T-helper 17 cell (primary cell): ENCODE measurements at places on chromosomes 6 and 20.

- no peak for DNase-seq
Measured at GRCh38 chr6:161644521-161644920, 370.7 kb upstream of the AGPAT4 start.

- DNase-seq = no peak
Measured at GRCh38 chr6:128919412-128920180, 36.7 kb downstream of the LAMA2 start.

GRCh38 chr6:42101186-42101657 is 41.2 kb downstream of the C6orf132 start:
- no peak for DNase-seq

DNA sequence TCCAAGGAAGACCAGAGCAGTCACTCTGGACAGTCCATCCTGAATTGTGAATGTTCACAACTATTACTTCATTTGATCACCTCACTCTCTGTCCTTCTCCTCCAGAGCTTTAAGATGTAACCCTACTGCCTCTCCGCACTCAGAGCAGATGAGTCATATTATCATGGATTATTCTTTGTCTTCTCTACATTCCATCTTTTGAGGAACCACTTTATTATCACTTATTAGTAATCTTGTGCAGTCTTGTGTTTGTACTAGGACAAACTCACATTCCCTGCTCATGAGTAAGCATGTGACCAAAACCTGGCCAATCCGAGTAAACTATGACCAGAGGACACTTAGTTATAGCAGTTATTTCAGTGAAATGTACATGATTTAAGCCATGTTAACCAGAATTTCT is 401.5 kb upstream of the ADGRB3 start:
- no peak for DNase-seq

DNA sequence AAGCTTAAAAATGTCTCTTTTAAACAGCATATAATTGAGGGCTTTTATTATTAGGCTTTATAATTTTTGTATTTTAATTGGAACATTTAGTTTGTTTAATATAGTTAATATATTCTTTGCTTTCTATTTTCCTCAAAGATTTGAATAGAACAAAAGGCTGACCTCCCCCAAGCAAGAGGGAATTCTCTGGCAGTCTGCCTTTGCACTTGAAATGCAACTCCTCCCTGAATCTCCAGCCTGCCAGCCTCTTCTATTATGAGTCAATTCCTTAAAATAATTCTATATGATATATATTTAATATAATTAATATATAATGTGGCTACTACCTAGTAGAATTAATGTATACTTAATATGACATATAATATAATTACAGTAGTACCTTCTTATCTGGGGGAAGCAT is 69.2 kb downstream of the PTPRA start:
- no peak for DNase-seq

DNA sequence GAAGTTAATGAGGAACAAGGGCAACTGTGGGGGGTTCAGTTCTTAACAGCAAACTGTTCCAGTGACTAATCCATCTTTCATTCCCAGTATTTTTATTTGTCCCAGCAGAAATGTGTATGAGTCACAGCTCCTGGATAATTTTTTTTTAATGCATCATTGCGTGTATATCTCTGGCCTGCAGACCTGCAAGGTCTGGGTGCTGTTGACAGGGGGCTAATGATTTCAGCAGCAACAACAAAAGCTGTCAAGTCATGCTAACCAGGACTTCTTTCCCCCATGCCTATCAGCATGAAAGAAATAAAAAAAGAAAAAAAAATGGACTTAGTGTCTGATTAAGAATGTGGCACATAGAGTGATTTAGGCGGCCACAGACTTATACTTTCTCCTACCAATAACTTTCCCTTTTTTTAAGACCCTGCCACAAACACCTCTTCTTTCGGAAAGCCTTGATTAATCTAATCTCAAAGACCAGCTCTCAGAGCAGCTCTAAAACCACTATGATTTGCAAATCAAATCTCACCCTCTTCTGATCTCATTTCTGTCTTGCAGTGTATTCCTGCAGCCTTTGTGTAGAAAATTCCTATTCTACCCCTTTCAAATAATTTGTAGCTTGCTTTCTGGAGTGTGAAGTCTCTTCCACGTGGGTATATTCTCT is 14.2 kb upstream of the PREX1 start:
- no peak for DNase-seq

DNA sequence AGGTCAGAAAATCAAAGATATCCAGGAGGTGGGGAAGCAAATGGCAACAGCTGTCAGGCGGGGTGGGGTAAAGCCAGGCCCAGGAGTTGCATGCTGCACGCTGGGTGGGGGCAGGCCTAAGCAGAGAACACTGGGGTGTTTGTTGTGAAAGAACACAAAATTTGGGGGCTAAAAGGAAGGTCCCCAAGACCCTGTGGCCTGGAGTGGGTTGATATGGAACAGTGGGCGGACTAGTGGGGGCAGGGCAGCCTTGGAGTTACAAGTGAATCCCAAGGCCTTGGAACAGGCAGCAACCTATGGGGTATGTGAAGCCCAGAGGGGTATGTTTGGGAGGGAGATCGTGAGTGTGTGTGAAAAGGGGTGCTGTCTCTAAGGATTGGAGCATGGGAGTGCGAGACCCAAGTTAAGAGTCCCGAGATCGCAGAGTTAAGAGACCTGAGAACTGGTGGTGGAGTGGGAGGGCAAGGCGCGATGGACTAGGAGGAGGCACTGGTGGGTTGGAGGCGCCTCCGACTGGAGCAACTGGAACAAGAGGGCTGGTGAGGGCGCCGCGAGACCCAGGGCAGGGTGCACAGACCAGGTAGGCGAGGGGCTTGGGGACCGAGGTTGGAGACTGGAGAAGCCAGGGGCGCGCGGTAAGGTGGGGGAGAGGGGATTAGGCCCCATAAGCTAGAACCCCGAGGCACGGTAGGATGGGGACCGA is 658 bp downstream of the CUL7 start:
- no peak for DNase-seq

GRCh38 chr20:3902446-3902845 is 13.3 kb downstream of the PANK2 start:
- no peak for DNase-seq

GRCh38 chr20:25306991-25307903 is 59.4 kb downstream of the PYGB start:
- no peak for DNase-seq

DNA sequence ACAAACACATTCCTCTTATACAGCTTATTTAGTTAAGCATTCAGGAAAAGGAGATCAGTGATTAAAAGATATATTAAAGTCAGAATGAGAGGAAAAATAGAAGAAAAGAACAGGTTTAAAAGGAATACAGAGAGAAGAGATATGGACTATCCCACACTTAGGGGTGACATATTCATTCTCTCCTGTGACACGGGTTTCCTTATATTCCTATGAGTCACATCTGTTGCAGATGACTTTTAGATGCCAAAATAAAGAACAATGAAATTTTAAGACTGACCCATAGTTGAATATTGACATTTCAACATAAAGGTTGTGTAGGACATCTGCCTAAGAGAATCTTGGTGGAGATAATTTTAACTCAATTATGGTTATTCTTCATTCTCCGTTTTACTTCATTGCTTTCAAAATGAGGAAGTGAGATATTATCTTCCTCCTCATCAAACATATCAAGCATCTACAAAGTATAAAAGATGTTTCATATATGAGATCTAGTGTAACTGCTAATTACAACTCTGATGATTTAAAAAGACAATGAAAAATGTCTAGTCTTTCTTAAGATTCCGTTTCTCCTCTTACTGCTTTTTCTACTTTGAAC is 1336.7 kb upstream of the CITED2 start:
- no peak for DNase-seq

GRCh38 chr6:153301602-153302001 is 170.5 kb upstream of the RGS17 start:
- no peak for DNase-seq

DNA sequence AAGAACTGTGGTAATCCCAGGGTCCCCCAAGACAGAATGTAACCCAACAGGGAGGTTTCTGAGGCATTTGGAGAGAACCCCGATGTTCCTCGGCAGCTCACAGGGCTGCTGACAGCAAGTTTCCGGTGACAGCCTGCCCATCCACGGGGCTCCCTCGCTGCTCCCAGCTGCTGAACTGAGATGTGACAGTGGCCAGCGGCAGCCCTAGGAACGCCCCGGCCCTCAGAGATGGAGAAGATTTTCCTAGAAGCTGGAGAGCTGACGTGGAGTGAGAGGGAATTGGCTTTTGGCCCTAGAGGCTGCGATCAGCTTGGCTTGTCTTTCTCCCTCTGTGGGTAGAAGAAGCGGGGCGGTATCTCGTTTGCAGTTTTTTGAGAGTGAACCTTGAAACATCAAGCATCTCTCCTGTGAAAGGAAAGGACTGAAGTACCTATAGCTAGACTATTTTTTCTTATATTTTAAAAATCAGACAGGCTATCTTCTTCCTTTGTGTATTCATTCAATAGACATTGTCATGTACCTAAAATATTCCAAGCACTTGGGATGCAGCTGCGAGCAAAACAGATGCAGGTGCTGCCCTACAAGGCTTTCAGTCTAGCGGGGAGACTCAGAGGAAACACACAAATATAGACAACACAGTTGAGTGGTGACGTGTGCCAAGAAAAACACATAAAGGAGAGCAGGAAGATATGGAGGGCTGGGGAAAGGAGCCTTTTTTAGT is 28.4 kb upstream of the NFATC2 start:
- DNase-seq = no peak

DNA sequence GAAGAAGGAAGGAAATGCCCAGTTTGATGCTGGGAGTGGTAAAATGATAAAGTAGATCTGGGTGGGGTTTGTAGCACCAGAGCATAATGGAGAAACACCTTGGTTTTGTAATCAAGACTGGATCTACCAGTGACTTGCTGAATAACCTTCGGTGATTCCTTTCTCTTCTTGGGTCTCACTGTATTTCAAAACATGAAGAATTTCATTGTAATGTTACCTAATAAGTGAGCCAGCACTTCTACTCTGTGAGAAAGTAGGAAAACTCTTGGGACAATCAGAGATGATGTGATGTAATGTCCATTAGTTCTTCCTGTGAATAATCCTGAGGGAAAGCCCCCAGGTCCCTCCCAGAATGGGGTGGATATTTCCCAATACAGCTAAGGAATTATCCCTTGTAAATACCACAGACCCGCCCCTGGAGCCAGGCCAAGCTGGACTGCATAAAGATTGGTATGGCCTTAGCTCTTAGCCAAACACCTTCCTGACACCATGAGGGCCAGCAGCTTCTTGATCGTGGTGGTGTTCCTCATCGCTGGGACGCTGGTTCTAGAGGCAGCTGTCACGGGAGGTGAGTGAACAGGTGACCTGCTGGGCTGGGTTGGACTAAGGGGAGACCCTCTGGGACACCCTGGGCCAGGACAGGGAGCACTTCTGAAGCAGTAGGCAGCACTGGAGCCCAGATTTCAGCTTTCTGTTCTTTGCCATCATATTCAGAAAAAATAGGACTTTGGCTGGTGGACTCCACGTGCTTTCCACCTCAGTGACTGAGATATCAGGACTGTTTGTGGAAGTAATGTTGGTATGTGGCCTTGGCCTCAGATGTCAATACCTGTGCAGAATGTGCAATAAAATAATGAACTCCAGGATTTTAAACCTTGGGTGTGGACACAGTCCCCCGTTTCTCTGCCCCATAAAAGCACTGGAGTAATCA is at the start of gene PI3:
TSS of gene PI3 (plus strand) at position 469 of the 931 bp plus-strand sequence. CDS start at position 490, 21 bp downstream.
- DNase-seq = no peak

DNA sequence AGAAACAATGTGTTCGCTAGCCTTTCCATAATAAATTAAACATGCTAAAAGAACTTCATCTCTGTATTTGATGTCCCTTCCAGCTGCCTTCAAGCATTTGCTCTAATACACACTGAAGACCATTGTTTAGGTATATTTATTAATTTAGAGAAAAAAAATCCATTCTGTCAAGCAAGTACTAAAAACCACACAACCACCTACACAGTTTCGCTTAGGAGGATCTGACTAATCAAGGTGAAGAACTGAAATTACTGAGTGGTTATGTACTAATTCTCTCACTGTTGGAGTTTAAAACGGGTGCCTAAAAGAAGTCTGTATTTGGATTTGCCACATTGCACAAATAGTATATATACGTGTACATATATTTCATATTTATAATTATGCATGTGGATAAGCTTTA is 58.9 kb downstream of the GMDS start:
- no peak for DNase-seq

DNA sequence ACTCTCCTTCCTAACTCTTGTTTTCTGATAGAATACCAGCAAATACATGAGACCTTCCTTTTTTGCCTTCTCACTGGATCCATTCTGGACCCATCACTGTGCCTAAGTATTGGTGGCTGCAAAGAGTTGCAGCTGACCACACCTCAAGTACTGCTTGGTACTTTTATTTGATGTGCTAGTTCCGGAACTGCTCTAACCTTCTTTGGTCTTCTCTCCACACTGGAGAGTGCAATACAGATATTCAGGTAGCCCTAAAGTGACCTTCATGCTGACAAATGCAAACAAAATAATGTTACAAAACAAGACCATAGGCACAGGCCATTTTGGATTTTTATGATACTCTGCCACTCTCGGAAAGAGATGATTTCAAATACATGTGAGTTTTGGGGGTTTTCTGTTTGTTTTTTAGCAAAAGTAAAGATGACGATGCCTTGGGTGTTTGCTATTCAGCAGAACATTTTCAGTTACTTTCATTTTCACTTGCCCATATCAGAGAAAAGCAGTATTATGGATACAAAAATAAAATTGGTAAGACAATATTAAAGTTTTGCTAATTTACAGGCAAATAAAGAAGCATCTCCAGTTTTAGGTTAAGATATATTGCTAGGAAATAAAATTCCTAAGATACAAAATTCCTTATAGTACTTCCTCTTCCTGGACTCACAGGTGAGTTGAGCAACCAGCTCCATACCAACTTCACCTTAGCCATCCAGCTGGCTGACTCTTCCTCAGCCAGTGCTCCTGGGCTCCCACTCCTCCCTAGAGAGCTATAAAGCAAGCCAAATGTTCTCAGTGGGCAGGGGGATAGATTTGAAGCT is 42.0 kb downstream of the PTPRK start:
- no peak for DNase-seq

GRCh38 chr6:29537714-29538403 is 21.7 kb downstream of the UBD start:
- DNase-seq = no peak

GRCh38 chr6:45569210-45569945 is 191.6 kb upstream of the SUPT3H start:
- no peak for DNase-seq

GRCh38 chr6:8237668-8238067 is 135.3 kb upstream of the EEF1E1 start:
- no peak for DNase-seq

DNA sequence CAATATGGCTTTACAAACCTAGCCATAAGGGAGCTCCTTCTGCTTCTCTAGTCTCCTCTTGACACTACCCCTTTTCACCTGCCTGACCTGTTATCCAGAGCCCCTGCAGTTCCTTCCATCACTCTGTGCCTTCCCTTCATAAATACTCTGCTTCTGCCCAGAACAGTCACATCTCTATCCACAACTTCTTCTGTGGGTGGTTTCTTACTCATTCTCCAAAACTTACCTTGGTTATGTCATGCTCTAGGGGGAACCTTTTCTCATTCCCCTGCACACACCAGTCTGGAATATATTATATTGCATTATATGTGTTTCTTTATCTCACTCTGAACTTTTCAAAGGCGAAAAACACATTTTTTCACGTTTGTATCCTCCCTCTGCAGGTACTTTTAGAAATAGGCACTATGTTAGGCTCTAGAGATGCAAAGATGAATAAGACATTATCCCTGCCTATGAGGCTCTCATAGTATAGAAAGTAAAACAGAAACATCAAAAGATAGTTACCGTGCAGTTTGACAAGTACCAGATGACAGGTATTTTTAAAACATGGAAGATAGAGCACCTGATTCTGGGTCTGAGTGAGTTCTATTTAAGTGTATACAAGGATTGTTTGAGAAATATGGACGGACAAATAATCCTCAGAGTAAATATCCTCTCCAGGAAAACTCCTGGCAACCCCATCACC is 51.5 kb downstream of the AIG1 start:
- DNase-seq = no peak
